ENCODE measurements at places on chromosomes 16 and 17. TPM values are rescaled to one million over a fixed set of nuclear protein-coding genes. Genes with fewer than 3 reads are reported as not detected.

Gene SPATA22
- total RNA-seq = 0.75 TPM

Gene RASD1
- total RNA-seq = 39.2 TPM

Gene GJC1
- total RNA-seq = 22.8 TPM

Gene PRDM7
- not detected for total RNA-seq

Gene KRTAP9-4
- total RNA-seq = not detected

Gene HNF1B
- total RNA-seq = 19.8 TPM

Gene MYLK3
- 0.43 TPM for total RNA-seq
